Panc1 (cell line): ENCODE measurements at places on chromosomes 12 and 14. TPM values are rescaled to one million over a fixed set of nuclear protein-coding genes. Genes with fewer than 3 reads are reported as not detected.

DNA sequence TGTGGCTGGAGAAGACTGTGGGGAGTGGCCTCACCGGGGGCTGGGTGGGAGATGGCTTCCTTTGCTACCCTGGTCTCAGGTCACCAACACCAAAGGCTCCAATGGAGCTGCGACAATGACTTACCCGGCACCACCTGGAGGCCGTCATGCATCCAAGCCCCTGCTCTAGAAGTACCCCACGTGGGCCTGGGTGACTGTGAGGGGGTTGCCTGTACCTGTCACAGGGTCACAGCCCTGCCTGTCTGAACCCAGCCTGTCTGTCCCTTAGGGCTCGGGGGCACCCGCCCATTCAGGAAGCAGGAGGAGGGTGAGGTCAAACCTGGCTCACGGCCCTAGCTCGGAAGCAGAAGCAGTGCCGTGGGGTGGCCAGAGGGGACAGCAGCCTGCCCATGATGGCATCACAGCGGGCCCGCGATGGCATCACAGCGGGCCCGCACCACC lies 18.9 kb downstream of the ABCB9 start:
- H3K27ac ChIP-seq: peak overlapping the region; percentile 85
- H3K36me3 ChIP-seq: no peaks in the 10 kb centered on the region
- peaks cover 71% of the 10 kb centered on the region for H3K4me1 ChIP-seq
- no peak for DNase-seq

GRCh38 chr14:76408877-76409276 lies 32.9 kb downstream of the ESRRB start:
- H3K27me3 ChIP-seq: peaks cover 2% of the 10 kb centered on the region; the same call in 1 of the 2 replicates
- no peak overlapping the region for H3K27ac ChIP-seq
- no peaks in the 10 kb centered on the region for H3K4me1 ChIP-seq
- H3K36me3 ChIP-seq: no peaks in the 10 kb centered on the region

DNA sequence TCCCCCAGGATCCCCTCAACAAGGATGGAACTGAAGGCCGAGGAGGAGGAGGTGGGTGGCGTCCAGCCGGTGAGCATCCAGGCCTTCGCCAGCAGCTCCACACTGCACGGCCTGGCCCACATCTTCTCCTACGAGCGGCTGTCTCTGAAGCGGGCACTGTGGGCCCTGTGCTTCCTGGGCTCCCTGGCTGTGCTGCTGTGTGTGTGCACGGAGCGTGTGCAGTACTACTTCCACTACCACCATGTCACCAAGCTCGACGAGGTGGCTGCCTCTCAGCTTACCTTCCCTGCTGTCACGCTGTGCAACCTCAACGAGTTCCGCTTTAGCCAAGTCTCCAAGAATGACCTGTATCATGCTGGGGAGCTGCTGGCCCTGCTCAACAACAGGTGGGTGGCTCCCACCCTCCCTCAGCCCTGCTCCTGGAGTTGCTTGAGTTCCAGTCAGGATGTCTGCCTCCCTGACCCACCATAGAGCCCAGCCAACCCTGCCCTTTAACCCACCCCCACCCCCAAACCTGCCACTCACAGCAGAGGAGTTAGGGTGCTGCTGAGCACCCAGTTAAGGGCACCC lies 1.4 kb downstream of the ASIC1 start:
- H3K4me1 ChIP-seq: peaks cover 13% of the 10 kb centered on the region
- H3K27me3 ChIP-seq: 0 out of 2 replicates have a peak, but pooled peaks cover 4% of the 10 kb centered on the region
- no peaks in the 10 kb centered on the region for H3K36me3 ChIP-seq
- DNase-seq: no peak

Gene ACRBP
- 0.54 TPM for total RNA-seq

- H3K36me3 ChIP-seq: no peaks in the 10 kb centered on the region
- no peak overlapping the region for H3K4me3 ChIP-seq
- H3K27ac ChIP-seq: no peak overlapping the region
- DNase-seq: no peak
Observed at GRCh38 chr14:49420201-49420600, 166.0 kb downstream of the RPS29 start.
